Common myeloid progenitor, CD34-positive (primary cell): ENCODE measurements at places on chromosomes 1 and 21.

GRCh38 chr1:114395863-114396262 is 115.1 kb downstream of the TRIM33 start:
- no peak overlapping the region for H3K27ac ChIP-seq
- no peak overlapping the region for H3K4me3 ChIP-seq
- H3K4me1 ChIP-seq: no peaks in the 10 kb centered on the region
- H3K36me3 ChIP-seq: peaks cover 45% of the 10 kb centered on the region
- H3K27me3 ChIP-seq: no peaks in the 10 kb centered on the region

- no peak overlapping the region for H3K27ac ChIP-seq
- H3K4me3 ChIP-seq: peak overlapping the region; percentile 46
- peaks cover 47% of the 10 kb centered on the region for H3K27me3 ChIP-seq
- peak; percentile 50 for DNase-seq
- H3K36me3 ChIP-seq: no peaks in the 10 kb centered on the region
- H3K4me1 ChIP-seq: peaks cover 18% of the 10 kb centered on the region
Measured at GRCh38 chr1:31413405-31414001, 490 bp downstream of the SERINC2 start.

GRCh38 chr1:82392513-82392912 is 591.8 kb downstream of the ADGRL2 start:
- no peak overlapping the region for H3K4me3 ChIP-seq
- H3K27ac ChIP-seq: no peak overlapping the region
- no peak for DNase-seq
- H3K27me3 ChIP-seq: no peaks in the 10 kb centered on the region

DNA sequence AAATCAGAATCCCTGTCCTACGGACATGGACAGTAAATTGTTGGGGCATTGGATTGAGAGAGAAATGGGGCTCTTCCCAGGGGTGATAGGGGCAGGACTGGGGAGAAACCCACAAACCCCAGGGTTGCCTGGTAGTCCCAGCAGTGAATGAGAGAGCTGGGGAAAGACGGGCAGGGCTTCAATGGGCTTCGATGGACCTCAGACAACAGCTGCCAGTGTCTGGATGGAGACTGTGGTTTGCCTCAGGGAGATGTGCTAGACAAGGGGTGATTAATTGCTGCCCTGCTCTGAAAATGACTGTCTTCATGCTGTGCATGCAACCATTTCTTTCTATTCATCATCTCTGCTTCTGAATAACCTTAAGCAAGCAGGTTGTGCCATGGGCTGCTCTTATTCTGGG is 7.4 kb downstream of the GPR25 start:
- DNase-seq: no peak
- no peaks in the 10 kb centered on the region for H3K4me1 ChIP-seq
- H3K27me3 ChIP-seq: peaks cover 3% of the 10 kb centered on the region
- no peak overlapping the region for H3K27ac ChIP-seq
- no peaks in the 10 kb centered on the region for H3K36me3 ChIP-seq

- no peaks in the 10 kb centered on the region for H3K36me3 ChIP-seq
- no peaks in the 10 kb centered on the region for H3K4me1 ChIP-seq
- H3K27ac ChIP-seq: no peak overlapping the region
- no peak for DNase-seq
Measured at GRCh38 chr1:180144659-180145357, 9.9 kb upstream of the QSOX1 start.
